Endodermal cell (in vitro differentiated cells): ENCODE measurements at places on chromosomes 16 and 17. TPM values are rescaled to one million over a fixed set of nuclear protein-coding genes. Genes with fewer than 3 reads are reported as not detected.
A peak's percentile ranks its signal among the peaks of the same experiment; 100 is the strongest.

DNA sequence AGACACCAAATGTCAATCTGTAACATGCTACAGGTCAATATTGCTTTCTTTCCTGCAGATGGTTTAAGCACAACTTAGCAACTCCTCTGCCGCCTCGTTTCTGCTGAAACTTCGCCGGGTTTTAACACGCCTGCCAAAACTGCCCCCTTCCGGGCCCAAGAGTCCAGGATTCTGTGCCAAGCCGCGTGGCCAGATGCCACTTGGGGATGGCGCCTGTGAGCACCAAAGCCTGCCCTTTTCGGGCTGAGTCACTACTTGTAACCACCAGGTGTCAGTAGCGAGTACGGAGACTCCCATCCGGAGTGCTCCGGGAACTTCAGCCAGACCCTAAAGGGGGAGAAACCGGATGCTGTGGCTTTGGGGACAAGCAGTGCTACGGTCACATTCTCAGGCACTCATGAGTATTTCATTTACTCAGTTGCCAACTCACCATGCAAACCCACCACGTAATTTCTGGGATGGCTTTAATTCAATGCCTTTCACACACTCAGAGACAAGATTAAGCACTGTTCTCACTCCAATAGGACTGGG lies 7.8 kb downstream of the PMP22 start:
- peaks cover 35% of the 10 kb centered on the region for H3K27me3 ChIP-seq
- DNase-seq, result peak; percentile 95
- H3K4me3 ChIP-seq, result no peak overlapping the region

- H3K4me3 ChIP-seq, result no peak overlapping the region
- H3K4me1 ChIP-seq, result no peaks in the 10 kb centered on the region
- no peak overlapping the region for H3K27ac ChIP-seq
- no peaks in the 10 kb centered on the region for H3K36me3 ChIP-seq
Measured at GRCh38 chr16:86505899-86506864, 4.1 kb upstream of the FOXF1 start.

GRCh38 chr17:73118951-73119391 lies 26.5 kb upstream of the SLC39A11 start:
- peak overlapping the region; percentile 89 for H3K27ac ChIP-seq
- no peaks in the 10 kb centered on the region for H3K36me3 ChIP-seq
- DNase-seq, result no peak
- no peak overlapping the region for H3K4me3 ChIP-seq
- peaks cover 66% of the 10 kb centered on the region for H3K27me3 ChIP-seq

SLC2A4 gene
- 1.7 and 2.2 TPM in 2 replicates for total RNA-seq

HAP1 gene
- total RNA-seq, result 0.93 and 1.7 TPM in 2 replicates

DNA sequence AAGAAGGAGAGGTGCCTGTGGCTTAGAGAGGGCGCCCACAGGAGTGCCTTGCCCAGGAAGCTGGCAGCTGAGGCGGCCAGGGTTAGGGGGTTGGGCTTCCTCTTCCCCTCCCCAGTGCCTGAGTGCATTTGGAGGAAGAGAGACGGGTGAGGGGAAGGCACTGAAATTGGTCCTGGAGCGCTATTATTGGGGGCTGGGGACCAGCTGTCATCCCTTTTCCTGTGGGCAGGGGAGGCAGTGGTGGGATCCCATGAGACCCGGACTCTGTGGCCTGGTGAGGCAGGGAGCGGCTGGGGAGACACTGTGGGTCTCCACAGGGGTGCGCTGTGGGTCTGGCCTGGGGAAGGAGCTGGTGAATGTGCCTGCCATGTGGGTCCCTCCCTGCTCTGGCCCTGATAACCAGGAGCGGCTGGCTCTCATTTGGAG lies 259.7 kb downstream of the SEC14L1 start:
- H3K27ac ChIP-seq, result no peak overlapping the region
- H3K4me3 ChIP-seq, result no peak overlapping the region
- peaks cover 29% of the 10 kb centered on the region for H3K36me3 ChIP-seq

GRCh38 chr16:48354877-48355855 lies 30.0 kb downstream of the SIAH1 start:
- peaks cover 76% of the 10 kb centered on the region for H3K36me3 ChIP-seq
- H3K27ac ChIP-seq, result no peak overlapping the region
- DNase-seq, result no peak
- H3K27me3 ChIP-seq, result no peaks in the 10 kb centered on the region
- no peaks in the 10 kb centered on the region for H3K4me1 ChIP-seq

DNA sequence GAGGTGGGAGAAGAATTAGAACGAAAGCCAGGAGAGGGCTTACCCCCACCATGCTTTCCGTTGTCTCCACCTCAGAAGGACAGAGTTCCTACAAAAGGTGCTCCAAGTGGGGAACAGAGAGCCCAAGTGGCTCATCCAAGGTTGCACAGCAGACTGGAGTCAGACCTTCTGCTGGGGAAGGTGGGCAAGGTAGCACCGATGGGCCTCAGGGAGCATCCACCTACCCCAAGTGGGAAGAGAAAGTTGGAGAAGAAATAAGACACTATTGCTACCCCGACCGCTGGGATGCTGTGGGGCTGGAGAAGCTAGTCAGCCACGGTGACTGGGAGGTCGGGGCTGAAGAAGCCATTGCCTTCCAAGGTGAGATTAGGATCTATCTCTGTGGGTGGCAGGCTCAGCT lies 21.5 kb downstream of the UNC119 start:
- H3K36me3 ChIP-seq, result no peaks in the 10 kb centered on the region
- H3K27ac ChIP-seq, result no peak overlapping the region
- H3K27me3 ChIP-seq, result peaks cover 10% of the 10 kb centered on the region
- no peak overlapping the region for H3K4me3 ChIP-seq

- DNase-seq, result no peak
- H3K27ac ChIP-seq, result no peak overlapping the region
- no peaks in the 10 kb centered on the region for H3K4me1 ChIP-seq
- H3K4me3 ChIP-seq, result no peak overlapping the region
- no peaks in the 10 kb centered on the region for H3K36me3 ChIP-seq
Measured at GRCh38 chr16:24308200-24308599, 52.1 kb downstream of the CACNG3 start.

DNA sequence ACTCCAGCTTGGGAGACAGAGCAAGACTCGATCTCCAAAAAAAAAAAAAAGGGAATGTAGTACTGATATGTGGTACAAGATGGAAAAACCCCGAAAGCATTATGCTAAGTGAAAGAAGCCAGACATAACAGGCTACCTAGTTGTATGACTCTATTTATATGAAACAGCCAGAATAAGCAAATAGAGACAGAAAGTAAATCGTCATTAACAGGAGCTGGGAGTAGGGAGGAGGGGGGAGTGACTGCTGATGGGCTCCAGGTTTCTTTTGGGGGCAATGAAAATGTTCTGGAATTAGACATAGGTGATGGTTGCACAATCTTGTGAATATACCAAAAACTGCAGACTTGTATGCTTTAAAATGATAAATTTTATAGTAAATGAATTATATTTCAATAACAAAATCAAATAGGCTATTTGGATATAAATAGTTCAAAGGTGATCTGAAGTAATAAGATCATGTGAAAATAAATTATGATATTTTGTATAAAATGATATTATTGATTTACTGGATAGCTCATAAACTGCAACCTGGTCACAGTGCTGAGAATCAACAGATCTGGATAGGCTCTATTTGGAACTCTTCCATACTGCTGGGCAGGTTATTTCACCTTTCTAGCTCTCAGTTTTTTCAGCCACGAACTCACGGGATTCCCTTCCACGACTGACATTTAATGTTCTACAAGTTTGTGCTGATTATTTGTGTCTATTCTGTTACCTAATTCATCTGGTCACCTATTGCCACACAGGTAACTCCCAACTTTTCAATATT lies 27.1 kb downstream of the ZNF652 start:
- no peaks in the 10 kb centered on the region for H3K4me1 ChIP-seq
- no peaks in the 10 kb centered on the region for H3K27me3 ChIP-seq
- H3K4me3 ChIP-seq, result no peak overlapping the region
- no peaks in the 10 kb centered on the region for H3K36me3 ChIP-seq
- DNase-seq, result no peak

GRCh38 chr16:56277075-56277474 lies 85.8 kb downstream of the GNAO1 start:
- H3K27me3 ChIP-seq, result no peaks in the 10 kb centered on the region
- no peaks in the 10 kb centered on the region for H3K4me1 ChIP-seq
- peak; percentile 89 for DNase-seq
- no peak overlapping the region for H3K27ac ChIP-seq
- H3K4me3 ChIP-seq, result no peak overlapping the region
- no peaks in the 10 kb centered on the region for H3K36me3 ChIP-seq

- no peak overlapping the region for H3K4me3 ChIP-seq
- H3K27ac ChIP-seq, result no peak overlapping the region
- no peaks in the 10 kb centered on the region for H3K36me3 ChIP-seq
- H3K4me1 ChIP-seq, result peaks cover 4% of the 10 kb centered on the region
Measured at GRCh38 chr17:46974086-46974485, 5.0 kb downstream of the RPRML start.

DNA sequence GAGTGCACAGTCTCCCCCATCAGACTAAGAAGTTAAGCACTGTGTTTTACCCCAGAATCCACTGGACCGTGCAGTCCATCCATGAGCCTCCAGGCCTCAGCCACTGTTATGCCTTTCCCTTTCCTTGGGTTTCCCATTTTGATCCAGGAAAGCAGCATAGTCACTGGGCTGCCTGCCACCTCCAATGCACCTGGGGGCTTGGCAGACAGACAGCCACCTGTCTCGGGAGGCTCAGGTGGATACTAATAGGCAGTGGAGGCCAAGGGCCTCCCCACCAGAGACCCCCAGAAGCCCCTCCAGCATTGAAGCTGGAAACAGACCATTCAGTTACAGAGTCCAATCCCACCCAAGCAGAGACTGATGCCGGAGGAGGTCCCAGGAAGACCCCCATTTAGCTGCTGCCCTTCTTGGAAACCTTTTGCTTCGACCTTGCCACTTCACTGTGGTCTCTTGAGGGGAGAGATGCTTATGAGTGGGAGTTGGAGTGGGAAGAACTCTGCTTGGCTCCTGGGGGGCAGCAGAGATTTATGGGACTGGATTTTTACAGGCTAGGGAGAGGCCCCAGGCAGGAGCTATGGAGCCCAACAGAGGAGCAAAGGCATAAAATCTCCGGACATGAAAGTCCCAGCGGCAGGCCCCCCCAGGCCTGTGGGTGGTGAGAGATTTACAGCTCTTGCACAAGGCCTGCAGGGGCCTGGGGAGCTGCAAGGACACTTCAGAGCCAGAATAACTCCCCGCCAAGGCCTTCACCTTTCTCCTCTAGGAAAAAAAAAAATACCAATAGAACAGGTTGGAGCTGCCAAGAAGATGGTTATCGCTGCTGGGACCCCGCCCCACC lies 12.2 kb upstream of the SP2 start:
- H3K36me3 ChIP-seq, result no peaks in the 10 kb centered on the region
- no peak for DNase-seq
- H3K27me3 ChIP-seq, result no peaks in the 10 kb centered on the region
- H3K4me3 ChIP-seq, result no peak overlapping the region
- H3K27ac ChIP-seq, result no peak overlapping the region
